GM04503 (cell line): ENCODE measurements at places on chromosomes 12 and 14.

- no peak for DNase-seq
These were observed 92.7 kb downstream of the PAH start for GRCh38 chr12:102824218-102824835.

DNA sequence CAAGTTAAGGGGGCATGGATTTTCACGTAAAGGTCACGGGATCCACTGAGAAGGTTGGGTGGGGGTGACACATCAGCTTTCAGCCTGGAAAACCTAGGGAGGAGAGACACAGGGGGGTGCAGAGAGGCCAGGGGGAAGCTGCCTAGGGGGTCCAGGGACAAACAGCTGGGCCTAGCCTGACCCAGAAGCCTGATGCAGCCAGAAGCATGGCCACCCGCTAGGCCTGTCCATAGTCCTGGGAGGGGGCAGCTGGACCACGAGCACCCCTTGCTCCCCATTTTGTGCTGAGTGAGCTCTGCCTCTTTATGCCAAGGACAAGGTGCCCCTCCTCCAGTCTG lies 322.7 kb upstream of the RTL1 start:
- no peak for DNase-seq

- no peak for DNase-seq
These were observed 76.5 kb downstream of the TMEM132D start for GRCh38 chr12:129827102-129827865.

GRCh38 chr14:67666750-67667449 lies 7.5 kb downstream of the VTI1B start:
- no peak for DNase-seq

GRCh38 chr14:55832974-55833373 lies 253.0 kb downstream of the KTN1 start:
- DNase-seq = no peak

GRCh38 chr14:39763402-39763890 lies 331.2 kb upstream of the FBXO33 start:
- no peak for DNase-seq

- no peak for DNase-seq
These were observed 2.8 kb downstream of the EFS start for GRCh38 chr14:23362200-23362599.

GRCh38 chr12:57888409-57889157 lies 42.1 kb upstream of the CTDSP2 start:
- no peak for DNase-seq

DNA sequence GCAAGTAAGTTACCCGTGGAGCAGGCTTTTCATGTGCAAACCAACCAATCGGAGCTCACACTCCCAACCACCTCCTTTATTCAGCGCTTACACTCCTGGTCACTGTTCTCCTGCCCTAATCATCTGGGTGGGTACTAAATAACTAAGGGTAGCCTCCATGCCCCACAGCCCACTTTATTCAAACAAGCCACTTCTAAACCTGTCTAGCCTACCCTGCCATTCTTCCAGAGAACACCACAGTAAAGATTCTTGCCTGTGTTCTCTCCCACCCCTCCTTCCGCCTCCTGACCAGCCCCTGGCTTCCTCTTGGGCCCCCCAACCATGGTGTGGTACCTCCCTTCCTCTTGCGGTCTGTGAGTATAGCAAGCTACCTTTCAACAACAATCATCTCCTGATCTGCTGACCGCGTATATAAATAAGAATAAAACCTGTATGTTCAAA lies 581.9 kb downstream of the VRK1 start:
- DNase-seq = no peak

GRCh38 chr14:97582022-97582421 lies 784.8 kb downstream of the VRK1 start:
- DNase-seq = no peak

GRCh38 chr12:65074932-65075331 lies 46.2 kb downstream of the WIF1 start:
- DNase-seq = no peak
